ENCODE measurements at places on chromosomes 11 and 22.

GRCh38 chr11:124961972-124962609 lies 8.1 kb downstream of the CCDC15 start:
- no peak for DNase-seq

DNA sequence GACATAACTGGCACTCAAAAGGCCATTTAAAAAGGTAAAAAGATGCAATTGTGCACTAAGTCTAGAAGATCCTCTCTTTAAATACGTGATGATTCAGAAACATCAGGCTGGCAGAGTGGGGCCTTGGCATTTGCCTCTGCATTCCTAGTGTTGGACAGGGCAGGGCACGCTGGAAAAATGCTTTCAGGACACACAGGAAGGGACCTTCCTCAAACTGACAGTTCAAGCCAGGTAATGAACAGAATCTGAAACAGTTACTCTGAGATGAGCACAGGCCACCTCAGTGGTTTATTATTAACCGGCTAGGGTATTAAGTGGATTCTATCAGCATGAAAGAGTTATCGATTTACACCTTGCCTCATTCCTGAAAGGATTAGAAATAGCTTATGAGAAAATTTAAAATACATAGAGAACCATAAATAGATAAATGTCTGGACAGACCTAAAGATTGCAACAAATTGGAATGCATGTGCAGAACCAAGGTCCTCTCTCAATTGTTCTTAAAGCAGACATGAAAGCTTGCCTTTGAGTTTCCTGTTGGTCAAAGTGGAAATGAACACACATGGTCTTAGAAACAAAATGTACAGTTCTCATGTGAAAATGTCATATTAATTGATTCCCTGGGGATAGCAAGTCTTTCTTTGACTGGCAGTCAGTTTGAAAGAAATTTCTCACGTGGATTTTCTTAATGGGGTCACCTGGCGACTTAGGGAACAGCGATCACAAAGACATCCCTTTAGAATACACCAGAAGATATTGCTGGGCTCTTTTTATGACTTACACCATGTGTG lies 21.5 kb upstream of the CSNK2A3 start:
- no peak for DNase-seq

DNA sequence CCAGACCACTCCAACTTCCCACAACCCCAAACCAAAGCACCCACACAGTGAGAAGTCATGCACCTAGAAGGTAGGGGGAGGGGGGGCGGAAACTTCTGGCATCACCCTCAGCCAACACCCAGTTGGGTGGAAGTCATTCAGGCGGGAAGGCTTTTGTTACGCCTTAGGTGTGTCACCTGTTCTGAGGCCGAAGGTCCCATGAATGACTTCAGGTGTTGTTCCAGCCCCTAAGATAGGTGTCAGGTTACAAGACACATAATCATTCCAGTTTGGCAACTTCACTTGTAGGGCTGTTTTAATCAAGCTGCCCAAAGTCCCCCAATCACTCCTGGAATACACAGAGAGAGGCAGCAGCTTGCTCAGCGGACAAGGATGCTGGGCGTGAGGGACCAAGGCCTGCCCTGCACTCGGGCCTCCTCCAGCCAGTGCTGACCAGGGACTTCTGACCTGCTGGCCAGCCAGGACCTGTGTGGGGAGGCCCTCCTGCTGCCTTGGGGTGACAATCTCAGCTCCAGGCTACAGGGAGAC lies at the start of gene TMPRSS4:
TSS of gene TMPRSS4 (plus strand) at position 325 of the 528 bp plus-strand sequence. CDS start 225 bp downstream, outside the sequence.
- DNase-seq = no peak

DNA sequence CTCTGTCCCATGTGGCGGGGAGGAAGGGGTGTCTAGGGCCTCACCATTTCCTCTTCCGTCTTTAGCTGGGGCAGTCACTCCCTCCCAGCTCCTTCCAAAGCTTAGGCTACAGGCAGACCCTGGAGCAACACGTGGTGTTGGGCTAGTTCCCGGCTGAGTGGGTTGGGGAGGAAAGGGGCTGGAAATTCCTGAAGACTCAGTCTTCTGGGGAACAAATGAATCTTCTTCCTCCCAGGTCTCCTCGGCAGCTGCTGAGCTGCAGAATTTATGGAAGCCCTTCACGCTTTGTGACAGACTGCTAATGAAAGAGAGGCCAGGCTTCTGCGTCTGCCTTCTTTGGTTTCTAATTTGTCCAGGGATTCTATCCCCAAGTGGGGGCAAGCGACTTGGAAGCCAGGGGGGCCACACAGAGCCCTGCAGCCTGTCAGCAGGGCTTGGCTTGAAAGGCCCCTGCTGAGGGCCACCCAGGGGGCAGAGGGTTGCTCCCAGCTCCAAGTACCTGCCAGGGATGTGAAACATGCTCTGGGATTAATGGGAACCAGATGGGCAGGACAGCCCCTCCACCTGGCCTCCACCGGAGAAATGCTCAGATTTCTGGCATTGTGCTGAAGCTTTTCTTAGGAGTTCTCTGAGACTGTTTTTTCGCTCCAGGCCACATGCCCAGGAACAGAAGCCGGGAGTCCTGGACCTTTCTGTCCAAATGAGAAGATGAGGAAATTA lies 123.1 kb downstream of the PKNOX2 start:
- no peak for DNase-seq

Data from stimulated activated CD4-positive, alpha-beta T cell treated with anti-CD3 and anti-CD28 coated beads, Interleukin-12 subunit alpha, Interleukin-12 subunit beta, amount 100 ng/mL, for 48 hours (primary cell).